AML-193 (cell line): ENCODE measurements at places on chromosomes 2 and 18.

- no peak for DNase-seq
Measured at GRCh38 chr2:135056790-135057189, 4.7 kb downstream of the RAB3GAP1 start.

GRCh38 chr2:237866101-237866621, 6.7 kb downstream of the RAMP1 start:
- no peak for DNase-seq

GRCh38 chr18:24189664-24190346, 50.9 kb downstream of the CABYR start:
- no peak for DNase-seq

- no peak for DNase-seq
Measured at GRCh38 chr2:37851828-37852584, 73.1 kb upstream of the RMDN2 start.

DNA sequence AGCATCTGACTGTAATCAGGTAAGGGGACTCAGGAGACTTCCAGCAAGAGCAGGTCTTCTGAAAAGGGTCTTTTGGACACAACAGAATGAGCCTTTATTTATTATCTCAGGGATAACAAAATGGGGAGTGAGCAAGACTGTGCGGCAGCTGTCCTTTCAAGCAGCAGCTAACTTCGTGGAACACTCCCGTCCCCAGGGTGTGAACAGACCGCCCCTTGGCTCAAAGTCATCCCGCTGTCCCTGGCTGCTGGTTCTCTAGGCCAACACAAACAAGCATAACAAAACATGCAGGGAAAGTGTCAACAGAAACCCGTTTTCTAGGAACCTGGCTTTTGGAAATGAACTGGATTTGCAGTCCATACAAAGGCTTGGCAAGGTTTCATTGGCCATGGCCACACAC, 787.9 kb upstream of the FANCL start:
- no peak for DNase-seq

- DNase-seq, result no peak
Measured at GRCh38 chr18:23521907-23522306, 18.6 kb downstream of the RMC1 start.

DNA sequence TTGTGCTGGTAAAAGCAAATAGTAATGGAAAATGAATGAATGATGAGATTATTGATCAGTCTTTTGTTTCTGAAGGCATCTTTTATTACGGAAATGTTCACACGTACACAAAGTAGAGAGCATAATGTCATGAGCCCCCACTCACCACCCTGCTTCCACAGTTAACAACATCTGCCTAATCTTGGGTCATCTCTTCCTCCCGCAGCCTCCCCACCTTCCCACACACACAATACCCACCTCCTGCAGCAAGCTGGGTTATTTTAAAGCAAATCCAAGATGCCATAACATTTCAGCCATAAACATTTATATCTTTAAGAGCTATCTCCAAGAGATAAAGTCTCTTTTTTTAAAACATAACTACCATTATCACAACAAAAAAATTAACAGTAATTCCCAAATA, 36.3 kb downstream of the CYP27C1 start:
- DNase-seq, result no peak
